ENCODE measurements at places on chromosomes 2 and 18. TPM values are rescaled to one million over a fixed set of nuclear protein-coding genes. Genes with fewer than 3 reads are reported as not detected.

DNA sequence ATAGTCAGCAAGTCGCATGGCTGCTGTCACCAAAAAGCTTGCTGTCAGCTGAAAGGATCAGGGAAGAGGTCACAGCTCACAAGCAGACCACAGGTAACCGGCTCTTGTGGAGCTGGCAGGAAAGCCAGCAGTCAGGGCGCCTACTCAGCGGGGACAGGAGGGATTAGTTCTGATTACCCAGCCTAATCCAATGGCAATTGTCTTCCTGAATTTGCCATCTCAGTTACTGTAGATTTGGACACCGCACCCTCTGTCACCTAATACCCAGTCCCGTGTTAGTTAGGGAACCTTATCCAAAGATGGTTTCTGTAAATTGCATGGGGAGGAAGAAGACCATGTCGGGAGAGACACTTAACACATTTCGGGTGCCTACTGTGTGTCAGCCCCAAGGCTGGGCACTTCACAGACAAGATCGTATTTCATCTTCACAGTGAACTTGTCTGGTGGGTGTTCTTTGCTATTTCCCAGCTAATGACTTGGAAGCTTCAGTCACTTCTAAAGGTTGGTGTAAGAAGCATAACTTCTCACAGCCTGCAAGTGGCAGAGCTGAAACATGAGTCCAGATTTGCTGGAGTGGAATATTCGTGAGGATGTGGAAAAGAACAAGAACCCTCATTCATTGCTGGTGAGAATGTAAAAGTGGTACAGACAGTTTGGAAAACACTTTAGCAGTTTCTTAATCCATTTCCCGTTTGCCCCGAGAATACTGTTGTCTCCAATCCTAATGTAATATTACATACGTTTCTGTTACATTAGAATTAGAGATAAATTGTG is 9.9 kb downstream of the ALPK2 start:
- H3K4me1 ChIP-seq: peaks cover 5% of the 10 kb centered on the region
- DNase-seq: no peak
- H3K4me3 ChIP-seq: no peak overlapping the region
- no peak overlapping the region for H3K27ac ChIP-seq
- H3K36me3 ChIP-seq: no peaks in the 10 kb centered on the region
- H3K27me3 ChIP-seq: peaks cover 3% of the 10 kb centered on the region

GRCh38 chr18:67519592-67519991 is 3.1 kb upstream of the DSEL start:
- peaks cover 15% of the 10 kb centered on the region for H3K27me3 ChIP-seq
- no peak for DNase-seq
- H3K27ac ChIP-seq: no peak overlapping the region
- no peaks in the 10 kb centered on the region for H3K36me3 ChIP-seq

GRCh38 chr2:46974174-46974573 is 58.6 kb upstream of the MCFD2 start:
- H3K36me3 ChIP-seq: no peaks in the 10 kb centered on the region
- no peaks in the 10 kb centered on the region for H3K27me3 ChIP-seq
- no peak overlapping the region for H3K4me3 ChIP-seq
- no peak overlapping the region for H3K27ac ChIP-seq

The FIGN gene
- 58.1 TPM for total RNA-seq

DNA sequence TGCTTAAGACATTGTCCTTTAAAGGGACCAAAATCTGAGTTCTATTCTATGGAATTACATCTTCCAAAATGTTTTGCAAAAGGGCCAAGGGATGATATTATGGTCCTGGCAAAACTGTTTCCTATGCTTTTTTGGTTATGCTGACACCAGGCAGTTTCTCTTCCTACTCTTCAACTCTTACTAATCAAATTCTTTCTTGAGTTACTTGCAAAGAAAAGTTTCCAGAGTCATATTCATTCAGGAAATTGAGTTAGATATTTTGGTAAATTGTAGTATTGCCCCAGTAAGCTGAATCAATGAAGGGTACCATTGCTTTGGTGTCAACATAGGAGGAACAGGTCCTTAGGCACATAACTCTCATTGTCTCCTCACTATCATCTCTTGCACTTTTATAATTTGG is 118.8 kb downstream of the DPP4 start:
- H3K4me3 ChIP-seq: no peak overlapping the region
- no peaks in the 10 kb centered on the region for H3K36me3 ChIP-seq
- DNase-seq: no peak
- H3K27ac ChIP-seq: no peak overlapping the region

DNA sequence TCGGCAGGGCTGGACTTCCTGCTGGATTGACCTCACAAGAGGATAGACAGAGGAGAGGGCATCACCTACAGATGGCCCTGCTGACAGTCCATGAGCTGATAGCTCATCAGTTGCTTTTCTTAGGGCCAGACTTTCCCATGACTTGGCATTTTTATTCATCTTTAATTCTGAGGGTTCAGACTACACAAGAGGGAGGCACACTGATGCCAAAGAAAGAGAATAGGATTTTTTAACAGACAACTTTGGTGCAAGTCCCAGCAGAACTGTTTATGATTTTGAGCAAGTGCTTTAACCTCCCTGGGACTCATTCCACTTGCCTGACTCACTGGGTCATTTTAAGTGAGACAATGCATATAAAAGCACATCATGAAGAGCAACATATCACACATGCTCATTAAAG is 299.2 kb downstream of the INSIG2 start:
- H3K36me3 ChIP-seq: peaks cover 6% of the 10 kb centered on the region
- no peak for DNase-seq
- H3K4me3 ChIP-seq: no peak overlapping the region
- H3K4me1 ChIP-seq: no peaks in the 10 kb centered on the region
- H3K27ac ChIP-seq: no peak overlapping the region
- H3K27me3 ChIP-seq: no peaks in the 10 kb centered on the region

DNA sequence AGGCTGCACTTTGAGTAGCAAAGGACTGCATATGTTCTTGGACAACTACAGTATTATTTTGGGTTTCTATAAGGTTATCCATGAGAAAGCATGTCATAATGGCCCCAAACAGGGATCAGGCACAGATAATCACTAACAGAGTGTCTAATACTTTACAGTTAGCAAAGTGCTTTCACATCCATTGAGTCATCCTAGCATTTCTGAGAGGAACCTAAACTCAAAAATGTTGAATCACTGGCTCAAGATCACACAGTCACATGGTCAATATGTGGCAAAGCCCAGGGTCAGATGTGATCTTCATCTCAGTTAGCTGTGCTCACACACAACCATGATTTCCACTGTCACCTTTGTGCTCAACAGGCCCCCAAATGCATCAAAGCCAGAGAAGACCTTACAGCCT is 156.1 kb upstream of the VRK2 start:
- no peak for DNase-seq
- H3K4me1 ChIP-seq: no peaks in the 10 kb centered on the region
- H3K36me3 ChIP-seq: no peaks in the 10 kb centered on the region
- no peaks in the 10 kb centered on the region for H3K27me3 ChIP-seq

DNA sequence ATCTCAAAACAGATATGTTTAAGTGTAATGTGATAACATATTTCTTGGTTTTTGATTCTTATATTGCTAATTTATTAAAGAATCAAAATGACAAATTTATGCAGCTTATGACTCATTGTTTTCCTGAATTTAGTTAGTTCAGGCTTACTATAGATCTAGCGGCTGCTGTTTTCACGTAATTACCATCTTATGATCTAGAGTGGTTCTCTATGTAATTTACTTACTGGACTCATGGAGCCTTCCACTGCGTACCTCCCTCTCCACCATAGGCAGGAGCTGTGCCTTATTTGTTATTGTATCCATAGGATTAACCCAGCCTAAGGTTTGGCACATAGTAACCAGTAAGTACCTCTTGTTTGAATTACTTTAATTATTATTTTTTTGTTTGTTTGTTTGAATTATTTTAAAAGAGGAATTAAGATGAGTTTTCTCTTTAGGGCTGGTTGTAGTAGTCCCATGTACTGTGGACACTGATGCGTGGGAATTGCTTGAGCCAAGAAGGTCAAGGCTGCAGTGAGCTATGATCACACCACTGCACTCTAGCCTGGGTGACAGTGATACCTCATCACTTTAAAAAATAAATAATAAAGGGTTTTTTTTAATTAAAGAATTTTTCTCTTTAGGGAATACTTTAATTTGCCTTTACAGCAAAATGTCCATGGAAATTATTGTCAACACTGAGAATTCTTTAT is 165.5 kb downstream of the PHLPP1 start:
- no peaks in the 10 kb centered on the region for H3K27me3 ChIP-seq
- DNase-seq: no peak
- no peaks in the 10 kb centered on the region for H3K36me3 ChIP-seq
- H3K4me1 ChIP-seq: peaks cover 42% of the 10 kb centered on the region
- no peak overlapping the region for H3K4me3 ChIP-seq

- H3K27me3 ChIP-seq: no peaks in the 10 kb centered on the region
- H3K27ac ChIP-seq: no peak overlapping the region
- no peaks in the 10 kb centered on the region for H3K36me3 ChIP-seq
- no peak for DNase-seq
Observed at GRCh38 chr2:46239847-46240181, 57.4 kb upstream of the EPAS1 start.

DNA sequence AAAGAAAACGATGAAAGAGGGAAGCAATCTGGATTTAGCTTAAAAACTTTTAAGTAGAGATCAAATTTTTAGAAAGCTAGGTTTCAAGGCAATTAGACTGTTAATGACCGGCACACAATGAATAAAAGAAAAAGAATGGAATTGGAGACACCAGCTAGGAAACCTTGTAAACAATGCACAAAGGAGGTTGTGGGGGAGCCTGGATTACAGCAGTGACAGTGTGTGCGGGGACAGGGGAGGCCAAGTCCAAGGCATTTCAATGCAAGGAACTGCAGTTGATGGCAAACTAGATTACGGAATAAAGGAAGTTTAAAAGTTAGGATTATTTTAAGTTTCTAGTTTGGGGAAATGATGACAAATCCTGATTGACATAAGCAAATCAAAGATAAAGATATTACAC is 74.5 kb downstream of the DTNB start:
- no peaks in the 10 kb centered on the region for H3K36me3 ChIP-seq
- H3K4me1 ChIP-seq: peaks cover 7% of the 10 kb centered on the region
- DNase-seq: no peak

DNA sequence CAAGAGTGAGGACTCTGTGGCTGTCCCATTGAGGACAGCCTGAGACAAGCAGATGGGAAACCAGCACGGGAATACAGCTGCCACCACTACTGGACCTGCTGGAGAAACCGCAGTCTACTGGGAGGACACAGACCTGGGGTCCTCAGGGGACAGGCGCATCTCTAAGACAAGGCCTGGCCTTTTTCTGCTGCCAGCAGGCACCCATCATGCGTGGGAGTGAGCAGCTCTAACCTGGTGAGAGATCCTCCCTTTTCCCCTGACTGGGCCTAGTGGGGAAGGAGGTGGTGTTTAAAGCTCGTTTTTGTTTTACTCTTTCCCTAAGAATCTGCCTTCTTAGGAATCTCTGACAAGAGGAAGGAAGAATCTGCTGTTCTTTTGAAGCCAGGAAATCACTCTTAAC is 36.6 kb downstream of the CYRIA start:
- H3K36me3 ChIP-seq: no peaks in the 10 kb centered on the region
- H3K27me3 ChIP-seq: no peaks in the 10 kb centered on the region
- H3K4me3 ChIP-seq: peak overlapping the region; percentile 4

The UGT1A7 gene
- total RNA-seq: not detected
